Stimulated activated CD8-positive, alpha-beta memory T cell treated with anti-CD3 and anti-CD28 coated beads, Interleukin-4, amount 100 ng/mL, for 48 hours (primary cell): ENCODE measurements at places on chromosomes 6 and 20.

GRCh38 chr20:48754292-48754691 lies 73.5 kb downstream of the PREX1 start:
- DNase-seq, result no peak

DNA sequence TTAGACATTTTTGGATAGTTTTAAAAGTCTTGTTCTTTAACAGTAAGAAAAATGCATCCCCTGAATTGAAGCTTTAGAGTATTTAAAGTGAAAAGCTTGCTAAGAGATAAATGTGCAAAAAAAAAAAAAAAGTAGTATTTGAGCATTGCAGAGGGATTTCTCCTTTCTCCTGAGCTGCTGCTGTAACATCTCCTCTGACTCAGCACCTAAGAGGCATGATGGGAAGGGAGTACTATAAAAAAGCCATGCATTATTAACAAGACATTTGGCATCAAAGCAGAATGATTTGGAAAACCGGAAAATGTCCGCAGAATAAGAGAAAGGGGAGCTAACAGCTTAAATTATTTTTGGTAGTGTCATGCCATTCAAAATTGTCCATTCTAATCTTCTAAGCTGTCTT lies 27.9 kb downstream of the B4GALT5 start:
- no peak for DNase-seq

DNA sequence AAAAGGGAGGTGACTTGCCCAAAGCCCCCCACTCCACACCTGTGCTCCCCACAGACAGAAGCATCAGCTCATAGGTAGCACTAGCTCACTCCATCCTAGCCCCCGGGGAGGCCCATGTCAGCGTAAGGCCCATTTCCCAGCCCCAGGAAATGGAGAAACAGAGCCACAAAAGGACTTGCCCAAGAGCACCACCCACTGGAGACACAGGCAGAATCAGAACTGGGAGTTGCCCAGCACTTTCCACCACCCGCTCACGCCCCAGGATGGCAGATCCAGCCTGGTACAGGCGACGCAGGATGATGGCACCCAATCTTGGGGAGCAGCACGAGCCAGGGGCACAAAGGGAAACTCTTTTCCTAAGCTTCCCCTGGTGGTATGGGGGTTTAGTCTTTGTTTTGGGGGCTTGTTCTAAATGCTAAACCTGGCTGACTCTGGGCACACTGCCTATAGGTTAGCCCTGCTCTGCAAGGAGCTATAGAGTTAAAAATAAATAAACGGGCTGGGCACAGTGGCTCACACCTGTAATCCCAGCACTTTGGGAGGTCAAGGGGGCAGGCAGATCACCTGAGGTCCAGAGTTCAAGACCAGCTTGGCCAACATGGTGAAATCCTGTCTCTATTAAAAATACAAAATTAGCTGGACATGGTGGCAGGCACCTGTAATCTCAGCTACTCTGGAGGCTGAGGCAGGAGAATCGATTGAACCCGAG lies 11.8 kb downstream of the C20orf203 start:
- DNase-seq, result no peak

DNA sequence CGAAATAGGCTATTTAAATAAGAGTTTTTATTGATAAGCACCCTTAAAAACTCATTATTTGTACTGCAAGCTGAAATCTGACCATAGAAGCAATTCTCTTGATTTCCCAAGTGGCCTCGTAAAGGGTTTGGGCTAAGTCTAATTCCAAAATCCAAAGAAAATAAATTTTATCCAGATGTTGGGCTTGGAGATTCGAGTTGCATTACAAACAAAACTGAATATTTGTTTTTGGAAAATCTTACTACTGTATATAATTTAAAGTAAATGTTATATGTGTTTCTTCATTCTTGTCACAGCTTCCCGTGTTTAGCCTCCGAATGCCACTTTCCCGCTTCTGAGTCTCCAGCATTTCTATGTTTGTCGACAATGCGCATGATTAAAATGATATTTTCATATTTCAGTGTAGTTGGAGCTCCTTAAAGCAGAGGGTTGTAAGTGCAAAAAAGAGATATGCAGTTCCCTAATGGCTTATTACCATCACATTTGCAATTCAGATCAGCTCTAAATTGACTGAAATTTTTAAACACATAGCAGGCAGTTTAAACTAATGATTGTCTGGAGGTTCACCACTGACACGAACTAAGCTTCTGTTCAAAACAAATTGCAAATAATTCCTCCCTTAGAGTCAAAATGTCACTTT lies 47.0 kb downstream of the PRL start:
- no peak for DNase-seq

DNA sequence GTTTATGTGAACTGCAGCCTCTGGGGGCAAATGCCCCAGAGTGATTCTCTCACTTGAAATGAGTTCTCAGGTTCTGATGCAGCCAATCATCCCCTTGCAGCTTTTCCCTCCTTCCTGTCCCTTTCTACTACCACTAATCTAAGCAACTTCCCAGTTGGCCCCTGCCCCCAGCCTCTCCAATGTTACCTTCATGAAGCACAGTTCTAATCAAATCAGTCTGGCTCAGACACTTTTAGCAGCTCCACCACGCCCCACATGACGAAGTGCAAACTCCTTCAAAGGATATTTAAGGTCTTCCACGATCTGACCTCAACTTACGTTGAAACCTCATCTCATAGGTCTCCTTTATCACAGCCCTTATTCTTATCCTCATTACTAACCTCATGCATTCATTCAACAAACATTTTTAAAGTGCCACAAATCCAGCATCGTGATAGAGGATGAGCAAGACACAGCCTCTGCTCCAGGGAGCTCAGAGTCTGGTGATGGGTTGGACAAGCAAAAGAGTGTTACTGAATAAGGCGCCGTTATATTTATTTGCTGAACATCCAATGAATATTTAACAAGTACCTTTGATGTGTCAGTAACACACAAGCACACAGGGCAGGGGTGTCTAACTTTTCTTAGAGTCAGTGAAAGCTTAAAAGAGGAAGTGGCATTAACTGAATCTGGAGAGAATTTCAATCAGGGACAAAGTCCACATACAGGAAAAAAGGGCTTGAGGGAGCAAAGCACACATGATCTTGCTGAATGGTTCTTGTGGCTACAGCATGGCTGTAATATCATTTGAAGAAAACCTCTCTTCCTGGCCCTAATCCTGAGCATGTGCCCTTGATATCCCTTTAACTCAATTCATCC lies 20.4 kb upstream of the DTNBP1 start:
- DNase-seq, result no peak

DNA sequence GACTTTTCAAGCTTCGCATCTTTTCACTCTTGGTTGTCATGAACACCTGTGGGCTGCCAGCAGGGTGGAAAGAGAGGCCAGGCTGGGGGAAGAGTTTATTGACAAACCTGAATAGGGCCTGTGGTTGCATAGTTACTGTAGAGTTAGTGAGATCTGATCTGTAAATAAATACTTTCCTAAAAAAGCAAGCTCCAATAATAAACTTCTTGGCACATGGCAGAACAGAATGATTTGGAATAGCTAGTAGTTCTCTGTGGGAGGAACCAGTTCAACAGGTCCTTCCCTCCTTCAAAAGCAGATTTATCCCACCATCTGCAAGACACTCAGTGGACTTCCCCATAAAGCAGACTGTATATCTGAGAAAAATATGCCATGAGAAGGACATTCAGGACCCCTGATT lies 445.0 kb downstream of the HACE1 start:
- no peak for DNase-seq

DNA sequence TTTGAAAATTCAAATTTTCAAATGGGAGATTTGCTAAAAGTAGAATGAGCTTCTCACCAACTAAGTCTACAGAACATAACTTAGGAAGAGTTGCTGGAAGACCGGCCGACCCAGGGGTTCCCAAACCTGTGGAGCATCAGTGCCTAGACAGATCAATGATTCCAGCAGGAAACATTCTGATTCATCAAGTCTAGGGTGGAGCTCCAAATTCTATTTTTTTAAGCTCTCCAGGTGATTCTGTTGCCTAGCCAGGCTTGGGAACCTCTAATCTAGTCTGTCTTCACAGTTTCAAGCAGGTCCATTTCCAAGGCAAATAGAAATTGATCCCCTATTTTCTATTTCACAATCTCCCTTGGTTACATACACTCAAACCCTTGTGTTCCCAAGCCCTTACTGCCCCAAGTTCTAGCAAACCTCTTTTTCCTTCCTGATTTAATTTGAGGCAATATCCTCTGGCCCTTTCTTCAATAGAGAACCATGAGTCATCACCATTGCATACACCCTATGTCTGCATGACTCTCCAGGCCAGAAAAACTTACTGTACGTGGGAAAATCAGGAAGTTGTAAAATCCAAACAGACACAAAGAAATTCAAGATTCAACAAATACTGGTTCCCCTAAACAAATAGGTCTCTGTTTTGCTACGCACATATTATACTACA lies 8.9 kb downstream of the ATXN1 start:
- no peak for DNase-seq

- DNase-seq, result no peak
Observed at GRCh38 chr6:136627191-136627590, 77.0 kb upstream of the MAP7 start.

GRCh38 chr6:15755526-15755925 lies 92.7 kb upstream of the DTNBP1 start:
- no peak for DNase-seq

- DNase-seq, result no peak
Observed at GRCh38 chr6:138956244-138956924, 31.7 kb downstream of the REPS1 start.

- no peak for DNase-seq
Observed at GRCh38 chr6:89615882-89616281, 22.7 kb downstream of the LYRM2 start.

DNA sequence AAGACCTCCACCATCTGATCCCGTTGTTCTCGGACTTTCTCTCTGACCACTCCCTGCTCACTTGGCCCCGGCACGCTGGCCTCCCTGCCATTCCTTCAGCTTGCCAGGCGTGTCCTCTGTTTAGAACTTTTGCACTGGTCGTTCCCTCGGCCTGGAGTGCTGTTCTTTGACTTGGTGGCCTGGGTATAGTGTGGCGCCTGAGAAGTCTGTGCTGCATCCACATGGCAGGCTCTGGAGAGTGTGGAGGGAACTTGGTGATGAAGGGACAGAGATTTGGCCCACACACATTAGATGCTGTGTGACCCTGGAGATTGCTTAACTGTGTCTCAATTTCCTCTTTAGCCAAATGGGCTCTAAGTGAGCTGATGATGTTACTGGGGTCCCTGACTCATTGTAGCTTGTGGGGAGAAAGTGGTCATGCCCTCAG lies 13.0 kb upstream of the TGM2 start:
- no peak for DNase-seq

GRCh38 chr6:33860006-33860405 lies 56.2 kb upstream of the MLN start:
- DNase-seq, result no peak

- DNase-seq, result no peak
Observed at GRCh38 chr6:146912730-146913685, 291.2 kb upstream of the STXBP5 start.

DNA sequence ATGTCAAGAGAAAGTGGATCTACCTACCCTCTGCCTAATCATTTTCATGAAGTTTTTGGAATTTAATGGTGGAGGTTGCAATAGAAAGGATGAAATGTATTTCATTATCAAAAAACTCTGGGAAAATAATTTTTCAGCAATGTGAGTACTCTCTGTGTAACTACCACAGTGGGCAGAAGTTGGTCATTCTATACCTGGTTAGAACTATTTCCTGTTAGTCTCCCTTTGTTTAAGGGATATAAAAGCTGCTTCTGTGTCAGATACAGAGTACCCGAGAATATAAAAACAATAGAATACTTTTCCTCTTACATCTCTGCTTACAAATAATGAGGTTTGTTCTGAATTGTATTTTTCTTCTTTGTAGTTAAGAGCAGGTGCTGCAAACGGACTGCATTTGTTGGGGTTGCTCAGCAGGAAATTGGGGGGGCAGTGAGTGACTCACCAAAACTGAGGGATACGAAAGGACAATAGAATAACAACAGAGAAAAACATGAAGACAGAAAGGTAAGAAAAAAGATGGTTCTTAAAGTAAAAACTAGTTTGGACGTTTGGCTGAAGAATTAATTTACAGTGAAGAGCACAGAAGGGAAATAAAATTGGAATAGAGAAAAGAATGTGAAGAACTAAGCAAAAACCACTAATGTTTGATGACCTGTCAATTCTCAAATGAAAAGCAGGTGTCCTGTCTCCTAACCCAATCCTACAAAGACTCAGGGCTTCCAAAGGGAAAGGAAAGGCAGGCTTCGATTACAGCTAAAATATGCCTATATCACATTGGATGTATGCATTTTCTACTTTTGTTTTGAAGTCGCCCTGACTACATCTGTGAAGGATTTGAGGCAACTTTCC lies 703.1 kb downstream of the RFPL4B start:
- DNase-seq, result no peak

- DNase-seq, result no peak
Observed at GRCh38 chr6:28001751-28002150, 44.7 kb downstream of the OR2B6 start.

GRCh38 chr20:4110885-4111284 lies 95.5 kb upstream of the RNF24 start:
- no peak for DNase-seq

- no peak for DNase-seq
Observed at GRCh38 chr20:16025084-16025483, 548.2 kb downstream of the KIF16B start.

GRCh38 chr20:37869334-37869861 lies 33.5 kb upstream of the VSTM2L start:
- DNase-seq, result no peak

DNA sequence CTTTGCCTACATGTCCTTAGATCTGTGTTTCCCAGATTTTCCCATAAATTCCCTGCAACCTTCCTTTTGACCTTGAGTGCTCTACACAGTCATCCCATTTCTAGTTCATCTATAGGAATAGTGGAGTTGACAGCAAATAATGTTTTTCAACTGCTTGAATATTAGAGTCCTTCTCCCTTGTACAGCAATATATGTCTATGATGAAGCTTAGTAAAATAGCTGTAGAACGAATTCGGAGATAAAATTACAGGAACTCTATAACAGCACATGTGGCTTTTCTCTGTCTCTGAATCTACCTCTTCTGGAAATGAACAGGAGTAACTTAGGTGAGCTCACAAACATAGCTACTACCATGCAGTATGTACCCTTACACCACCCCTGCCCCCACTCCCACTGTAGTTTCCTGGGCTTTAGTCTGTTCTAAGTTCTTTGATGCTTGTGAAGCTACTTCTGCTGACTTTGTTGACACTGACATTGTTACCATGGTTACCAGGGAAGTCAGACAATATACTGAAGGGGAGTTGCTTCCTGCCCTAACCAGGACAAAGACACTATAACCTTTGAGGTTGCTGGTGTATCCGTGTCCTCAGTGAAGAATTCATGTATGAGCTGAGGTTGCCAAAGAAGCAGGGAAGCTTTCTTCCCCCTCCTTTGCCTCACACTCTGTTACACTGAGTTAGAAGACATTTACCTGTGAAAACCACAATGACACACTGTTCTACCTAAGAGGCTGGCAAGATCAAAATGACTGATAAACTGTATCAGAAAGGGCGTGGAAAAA lies 35.8 kb upstream of the SHLD1 start:
- DNase-seq, result peak; percentile 57

DNA sequence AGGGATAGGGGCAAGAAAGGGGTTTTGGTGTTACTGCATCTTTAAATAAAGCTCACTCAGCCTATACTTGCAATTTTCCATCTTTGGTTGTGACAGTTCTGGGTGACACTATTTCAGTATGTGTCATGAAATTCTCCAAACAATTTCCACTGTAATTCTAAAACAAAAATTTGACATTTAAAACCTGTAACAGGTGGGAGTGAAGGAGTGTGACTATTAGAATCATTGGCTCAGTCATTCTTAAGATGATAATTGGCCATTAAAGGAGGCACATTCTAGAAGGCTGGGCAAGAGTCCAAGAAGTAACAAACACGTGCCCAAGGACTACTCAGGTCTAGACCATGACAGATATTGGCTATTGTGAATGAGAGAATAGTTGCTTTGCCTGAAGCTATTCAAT lies 153.3 kb upstream of the ARG1 start:
- DNase-seq, result no peak
